ENCODE measurements at places on chromosomes 4 and X.

DNA sequence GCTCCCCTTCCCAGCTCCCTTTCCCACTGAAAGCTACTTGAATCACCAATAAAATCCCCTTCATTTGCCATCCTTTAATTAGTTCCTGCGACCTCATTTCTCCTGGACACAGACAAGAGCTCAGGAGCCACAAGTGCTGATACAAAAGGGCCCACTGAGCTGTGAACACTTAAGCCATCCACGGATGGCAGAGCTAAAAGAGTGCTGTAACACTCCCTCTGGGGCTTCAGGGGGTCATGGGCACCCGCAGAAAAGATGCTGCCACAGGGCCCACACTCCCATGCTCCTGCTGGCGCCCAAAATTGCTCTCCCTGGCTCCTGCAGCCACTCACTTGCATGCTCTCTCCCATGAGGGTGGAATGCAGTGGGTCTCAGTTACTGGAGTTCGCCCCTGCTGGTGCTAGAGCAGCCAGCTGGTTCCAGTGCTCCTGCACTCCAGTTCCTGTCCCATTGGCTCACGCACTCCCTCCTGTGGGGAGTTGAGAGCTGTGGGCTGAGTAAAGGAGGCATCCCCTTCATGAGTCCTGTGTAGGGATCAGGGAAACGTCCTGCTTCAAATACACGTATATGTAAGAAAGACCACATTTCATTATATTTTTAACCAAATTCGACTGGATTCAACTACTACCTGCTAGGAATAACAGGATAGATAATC, 1291.0 kb downstream of the ARAP2 start:
- DNase-seq = no peak

DNA sequence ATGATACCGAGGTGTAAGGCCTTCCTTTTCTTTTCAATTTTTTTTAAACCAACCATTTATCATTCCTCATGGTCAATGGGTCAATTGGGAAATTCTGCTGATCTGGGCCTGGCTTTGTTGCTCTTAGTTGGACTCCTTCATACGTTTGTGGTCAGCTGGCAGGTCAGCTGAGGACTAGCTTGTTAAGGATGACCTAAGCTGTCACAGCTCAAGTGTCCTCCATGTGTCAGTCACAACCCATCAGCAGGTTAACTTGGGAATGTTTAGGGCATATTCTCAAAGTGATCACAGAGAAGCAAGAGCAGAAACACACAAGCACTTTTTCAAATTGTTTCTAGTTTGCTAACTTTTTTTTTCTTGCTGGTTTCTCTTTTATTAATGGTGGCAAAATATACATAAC, 117.4 kb upstream of the MAB21L2 start:
- DNase-seq = no peak

GRCh38 chr4:87497159-87497558, 32.0 kb downstream of the SPARCL1 start:
- DNase-seq = no peak

GRCh38 chr4:67576538-67576937, 18.0 kb downstream of the STAP1 start:
- no peak for DNase-seq

GRCh38 chrX:119236623-119237561, 807 bp downstream of the PGRMC1 start:
- peak; percentile 81 for DNase-seq

GRCh38 chr4:1087371-1087770, 26.0 kb downstream of the RNF212 start:
- no peak for DNase-seq

GRCh38 chr4:10061650-10062415, 40.5 kb upstream of the SLC2A9 start:
- no peak for DNase-seq

GRCh38 chr4:105197777-105198176, 51.1 kb downstream of the TET2 start:
- no peak for DNase-seq

DNA sequence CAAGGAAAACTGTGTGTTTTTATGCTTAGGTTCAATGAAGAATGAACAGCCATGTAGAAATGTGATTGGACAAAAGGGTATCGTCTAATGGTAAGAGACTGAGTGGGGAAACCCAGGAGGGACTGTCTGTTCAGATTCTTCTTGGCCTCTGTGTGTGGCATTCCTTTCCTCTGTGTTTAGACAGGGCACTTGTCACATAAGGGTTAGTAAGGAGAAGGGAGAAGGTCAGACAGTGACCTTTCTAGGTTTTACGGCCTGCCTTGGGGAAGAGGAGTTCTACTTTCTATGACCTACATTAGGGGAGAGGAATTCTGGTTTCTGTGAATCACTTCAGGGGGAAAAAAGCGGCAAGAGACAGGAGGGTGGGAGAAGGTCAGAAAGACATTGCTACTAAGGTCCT, 119.5 kb downstream of the GC start:
- DNase-seq = no peak

DNA sequence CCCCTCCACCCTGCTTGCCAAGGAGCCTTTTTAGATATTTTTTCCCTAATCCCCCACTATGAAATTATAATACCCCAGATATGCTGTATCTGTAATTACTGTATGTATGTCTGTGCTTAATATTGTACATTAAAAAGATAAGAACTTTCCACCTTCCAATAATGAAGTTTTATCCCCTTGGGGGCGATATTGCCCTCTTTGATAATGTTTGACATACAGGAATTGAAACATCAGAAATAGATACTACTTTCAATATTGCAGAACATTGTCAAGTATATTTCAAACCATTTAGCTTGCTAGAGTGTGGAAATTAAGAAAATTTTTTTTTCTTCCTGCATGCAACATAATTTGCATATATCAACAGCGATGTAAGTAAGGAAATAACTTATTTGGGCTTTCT, 58.9 kb downstream of the NAF1 start:
- DNase-seq = no peak

DNA sequence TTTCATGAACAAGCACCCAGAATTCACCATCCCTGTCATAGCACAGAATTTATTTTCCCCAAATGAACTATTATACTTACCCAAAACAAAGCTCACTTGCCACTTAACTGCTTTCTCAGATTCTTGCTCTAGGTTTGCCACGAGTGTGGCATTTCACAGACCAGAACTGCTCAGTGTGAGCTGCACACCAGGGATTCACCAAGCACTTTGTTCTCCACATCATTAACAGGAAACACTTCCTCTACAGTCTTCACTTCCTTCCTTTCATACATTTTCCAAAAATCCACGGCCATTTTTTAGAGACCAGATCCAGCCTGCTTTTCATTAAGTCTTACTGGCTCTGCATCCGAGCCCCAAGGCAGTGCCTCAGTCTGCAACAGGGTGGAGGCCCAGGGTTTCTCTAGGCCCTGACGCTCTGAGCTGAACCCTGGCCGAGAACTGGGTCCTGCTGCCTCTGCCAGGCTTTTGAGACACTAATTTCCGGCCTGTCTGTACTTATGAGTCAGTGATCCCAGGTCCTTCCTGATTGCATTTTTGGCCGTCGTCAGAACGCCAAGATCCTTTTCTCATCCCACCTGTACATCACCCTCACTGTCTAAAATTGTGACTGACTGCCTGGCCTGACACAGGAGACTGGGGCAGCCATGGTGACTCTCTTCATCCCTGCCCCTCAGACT, 67.6 kb upstream of the MTNR1A start:
- DNase-seq = no peak

- DNase-seq = no peak
Observed at GRCh38 chrX:17537723-17538243, 162.8 kb downstream of the NHS start.
